Fibroblast of the aortic adventitia (primary cell): ENCODE measurements at places on chromosomes 4 and X. TPM values are rescaled to one million over a fixed set of nuclear protein-coding genes. Genes with fewer than 3 reads are reported as not detected.

Gene PABPC5
- total RNA-seq = 1.8 and 8.1 TPM in 2 replicates

DNA sequence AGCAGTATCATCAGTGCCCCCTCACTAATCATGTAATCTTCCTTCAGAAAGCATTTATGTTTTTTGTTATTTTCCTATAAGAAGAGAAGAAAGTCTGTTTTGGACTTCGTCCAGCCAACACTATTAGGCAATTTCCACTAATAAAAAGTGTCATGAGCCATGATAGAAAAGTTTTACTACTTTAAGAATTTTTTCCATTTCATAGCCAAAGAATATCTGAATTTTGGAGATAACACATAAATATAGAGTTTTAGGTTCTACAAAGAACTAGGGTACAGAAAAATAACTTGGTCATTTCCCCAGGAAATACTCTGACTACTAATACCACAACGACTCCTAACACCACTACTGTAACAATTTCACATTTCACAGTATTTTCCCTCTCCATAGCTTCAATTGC, 41.8 kb upstream of the VEGFC start:
- no peak for DNase-seq

Gene MAGEA2B
- not detected in 2 replicates for total RNA-seq

Gene TBCK
- 59.7 and 163 TPM in 2 replicates for total RNA-seq

Gene CXorf49
- total RNA-seq = not detected in 2 replicates

DNA sequence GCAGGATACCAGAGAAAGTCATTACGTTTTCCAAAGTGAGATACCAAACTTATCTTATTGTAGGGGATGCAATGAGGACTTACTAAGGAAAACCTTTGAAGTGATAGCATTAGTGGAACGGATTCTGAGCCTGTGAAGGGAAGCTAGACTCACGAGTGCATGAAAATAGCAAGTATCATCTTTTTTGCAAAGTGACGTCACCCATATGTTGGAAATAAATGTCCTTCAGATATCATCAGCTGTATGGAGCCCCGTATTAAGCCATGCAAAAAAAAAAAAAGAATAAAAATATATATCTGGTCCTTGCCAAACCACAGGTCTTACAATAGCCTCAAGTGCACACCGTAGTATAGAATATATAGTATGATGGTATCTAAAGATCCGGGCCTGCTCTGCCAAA, 46.8 kb upstream of the ITM2A start:
- DNase-seq = no peak
